ENCODE measurements at places on chromosomes 4 and X.
A peak's percentile ranks its signal among the peaks of the same experiment; 100 is the strongest.

DNA sequence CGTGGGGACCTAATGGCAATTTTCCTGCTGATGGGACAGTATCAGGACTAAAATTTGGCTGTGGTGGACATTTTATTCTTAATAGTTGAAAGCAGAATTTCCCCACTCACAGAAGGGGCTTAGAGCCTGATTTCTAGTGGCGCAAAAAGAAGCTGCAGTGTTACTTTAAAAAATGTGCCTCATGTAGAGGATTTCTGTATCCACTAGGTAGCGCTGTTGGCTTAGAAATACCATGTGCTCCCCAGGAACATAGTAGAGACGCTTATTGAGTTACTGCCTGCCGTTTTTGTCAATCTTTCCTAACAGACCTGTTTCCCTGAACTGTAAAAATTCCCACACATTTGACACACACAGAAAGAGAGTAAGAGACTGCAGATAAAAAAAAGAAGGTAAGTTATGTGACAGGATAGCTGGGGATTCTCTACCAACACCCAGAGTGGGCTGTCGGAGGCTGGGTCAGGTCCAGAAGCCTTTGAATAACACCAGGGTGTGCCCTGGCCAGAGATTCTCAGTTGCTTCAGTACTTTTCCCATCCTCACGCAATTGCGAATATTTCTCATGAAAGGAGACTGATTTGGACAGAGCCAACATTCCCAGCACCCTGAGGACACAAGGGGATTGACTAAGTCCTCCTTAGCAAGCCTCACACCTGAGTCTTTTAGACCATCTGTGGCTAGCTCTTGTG is 88.4 kb downstream of the ZXDA start:
- DNase-seq, result peak; percentile 65

- DNase-seq, result no peak
Measured at GRCh38 chr4:153005899-153006381, 69.8 kb downstream of the FHDC1 start.

GRCh38 chr4:156197216-156197615 is 243.6 kb upstream of the CTSO start:
- no peak for DNase-seq

DNA sequence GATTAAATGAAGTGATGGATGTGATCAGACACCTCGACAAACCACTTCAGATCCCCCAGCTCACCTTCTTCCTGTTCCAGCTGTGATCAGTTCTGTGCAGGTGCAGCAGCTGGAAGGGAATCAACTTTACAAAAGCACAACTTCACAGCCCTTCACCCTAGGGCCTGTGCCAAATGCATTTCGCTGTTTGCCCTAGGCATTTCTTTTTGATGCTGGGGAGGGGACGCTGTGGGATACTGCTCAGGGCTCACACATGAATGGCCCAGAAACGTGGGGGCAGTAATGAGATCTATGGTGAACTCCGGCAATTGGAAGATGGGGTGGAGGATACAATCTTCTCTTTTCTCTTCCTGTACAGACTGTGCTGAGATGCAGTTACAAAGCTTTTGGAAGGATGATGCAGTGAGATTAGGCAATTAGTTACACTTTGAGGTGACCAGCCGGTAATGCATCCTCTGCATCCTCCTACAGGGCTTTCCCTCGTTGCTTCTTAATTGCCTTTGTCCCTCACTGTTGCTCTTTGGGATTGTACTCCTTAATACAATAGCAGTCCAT is 215.1 kb upstream of the PITX2 start:
- no peak for DNase-seq

GRCh38 chr4:2798399-2799223 is 5.7 kb downstream of the SH3BP2 start:
- peak; percentile 47 for DNase-seq

DNA sequence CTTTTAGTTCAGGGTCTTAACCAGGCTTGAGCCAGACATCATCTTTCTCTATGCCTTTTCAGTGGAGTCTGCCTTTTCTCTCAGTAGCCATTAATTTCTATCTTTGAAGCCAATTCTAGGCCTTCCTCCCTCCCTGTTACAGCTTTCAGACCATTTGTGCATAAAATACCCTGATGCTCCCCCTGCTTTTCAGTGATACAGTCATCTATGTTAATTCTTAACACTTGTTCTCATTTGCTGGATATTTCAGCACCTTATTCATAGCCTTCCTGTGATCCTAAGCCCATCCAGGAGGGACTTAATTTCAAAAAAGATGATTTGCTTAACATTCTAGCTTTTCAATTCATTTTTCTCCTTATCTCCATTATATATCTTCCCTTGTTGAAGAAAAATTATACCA is 42.3 kb downstream of the ANXA10 start:
- no peak for DNase-seq

DNA sequence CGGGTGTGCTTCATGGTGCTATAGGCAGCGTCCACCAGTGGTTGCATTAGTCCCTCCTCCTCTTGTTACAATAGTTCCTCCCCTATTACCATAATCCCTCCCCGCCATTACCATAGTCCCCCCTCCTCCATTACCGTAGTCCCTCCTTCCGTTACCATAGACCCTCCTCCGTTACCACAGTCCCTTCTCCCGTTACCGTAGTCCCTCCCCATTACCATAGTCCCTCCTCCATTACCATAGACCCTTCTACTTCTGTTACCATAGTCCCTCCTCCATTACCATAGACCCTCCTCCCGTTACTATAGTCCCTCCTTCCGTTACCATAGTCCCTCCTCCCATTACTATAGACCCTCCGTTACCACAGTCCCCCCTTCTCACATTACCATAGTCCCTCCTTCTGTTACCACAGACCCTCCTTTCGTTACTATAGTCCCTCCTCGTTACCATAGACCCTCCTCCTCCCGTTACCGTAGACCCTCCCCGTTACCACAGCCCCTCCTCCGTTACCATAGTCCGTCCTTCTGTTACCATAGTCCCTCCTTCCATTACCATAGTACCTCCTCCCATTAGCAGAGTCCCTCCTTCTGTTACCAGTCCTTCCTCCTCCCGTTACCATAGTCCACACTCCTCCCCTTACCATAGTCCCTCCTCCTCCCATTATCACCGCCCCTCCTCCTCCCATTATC is 129.6 kb downstream of the DHRSX start:
- no peak for DNase-seq

DNA sequence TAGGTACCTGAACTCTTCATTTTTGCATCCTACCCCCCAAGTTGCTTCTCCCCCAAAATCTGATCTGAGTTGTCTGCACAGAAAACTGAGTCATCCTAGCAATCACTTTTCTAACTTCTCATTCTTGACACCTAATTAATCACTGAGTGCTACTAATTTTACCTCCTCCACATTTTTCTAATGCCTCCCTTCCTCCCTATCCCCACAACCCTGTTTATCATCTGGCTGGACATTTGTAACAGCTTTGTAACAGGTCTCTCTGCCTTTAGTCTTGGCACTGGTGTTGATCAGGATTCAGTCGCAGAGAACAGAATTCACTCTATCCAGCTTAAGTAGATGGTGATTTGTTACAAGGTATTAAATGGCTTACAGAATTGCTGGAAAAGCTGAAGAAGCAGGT is 303.9 kb upstream of the GATB start:
- DNase-seq, result no peak

DNA sequence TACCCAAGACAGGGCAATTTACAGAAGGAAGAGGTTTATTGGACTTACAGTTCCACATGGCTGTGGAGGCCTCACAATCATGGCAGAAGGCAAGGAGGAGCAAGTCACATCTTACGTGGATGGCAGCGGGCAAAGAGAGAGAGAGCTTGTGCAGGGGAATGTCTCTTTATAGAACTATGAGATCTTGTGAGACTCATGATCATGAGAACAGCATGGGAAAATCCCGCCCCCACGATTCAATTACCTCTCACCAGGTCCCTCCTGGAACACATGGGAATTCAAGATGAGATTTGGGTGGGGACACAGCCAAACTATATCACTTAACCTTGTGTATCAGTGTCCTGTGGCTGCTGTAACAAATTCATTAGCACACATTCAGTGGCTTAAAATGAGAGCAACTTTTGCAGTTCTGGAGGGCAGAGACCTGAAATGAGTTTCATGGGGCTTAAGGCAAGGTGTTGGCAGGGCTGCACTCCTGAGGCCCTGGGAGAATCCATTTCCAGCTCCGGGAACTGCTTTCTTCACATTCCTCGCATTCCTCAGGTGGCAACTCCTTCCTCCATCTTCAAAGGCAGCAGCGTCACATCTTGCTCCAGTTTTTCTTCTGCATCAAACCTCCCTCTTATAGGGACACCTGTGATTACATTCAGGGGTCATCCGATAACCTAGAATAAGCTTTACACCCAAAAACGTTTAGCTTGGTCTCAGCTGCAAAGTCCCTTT is 22.3 kb upstream of the NSG1 start:
- no peak for DNase-seq

- no peak for DNase-seq
Measured at GRCh38 chr4:147370881-147371280, 110.0 kb upstream of the EDNRA start.

- no peak for DNase-seq
Measured at GRCh38 chr4:185112104-185112503, 31.0 kb upstream of the SLC25A4 start.

DNA sequence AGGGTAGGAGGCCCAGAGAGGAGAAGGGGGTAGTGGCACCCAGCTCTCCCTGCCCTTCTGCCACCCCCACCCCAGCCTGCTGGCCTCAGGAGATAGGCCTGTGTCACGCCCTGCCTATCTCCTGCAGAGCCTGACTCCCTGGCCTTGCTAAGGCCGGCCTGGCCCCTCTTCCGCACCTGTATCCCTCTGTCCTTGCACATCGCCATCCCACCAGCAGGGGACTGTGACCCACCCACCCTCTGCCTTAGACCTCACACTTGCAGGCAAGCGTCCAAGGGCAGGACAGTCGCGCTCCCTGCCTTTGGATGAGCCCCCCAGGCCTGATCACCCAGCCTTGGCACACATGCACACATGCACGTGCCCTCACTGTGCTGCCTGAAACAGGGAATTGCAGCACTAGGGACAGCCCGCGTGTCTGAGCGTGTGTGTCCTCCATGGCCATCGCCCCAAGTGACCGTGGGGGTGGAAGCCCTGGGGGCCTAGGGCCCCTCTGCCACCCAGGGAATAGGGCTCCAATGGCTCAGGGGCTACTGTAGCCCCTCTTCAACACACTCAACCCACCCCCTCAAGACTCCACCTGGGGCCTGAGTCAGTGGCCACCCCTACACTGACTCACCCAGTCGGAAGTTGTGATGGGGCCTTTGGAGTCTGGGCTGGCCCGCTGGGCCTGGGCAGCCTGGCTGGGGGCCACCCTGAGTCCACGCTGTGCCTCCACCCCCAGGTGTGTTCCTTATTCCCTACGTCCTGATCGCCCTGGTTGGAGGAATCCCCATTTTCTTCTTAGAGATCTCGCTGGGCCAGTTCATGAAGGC is 2.1 kb downstream of the SLC6A8 start:
- no peak for DNase-seq

- DNase-seq, result no peak
Measured at GRCh38 chr4:95087657-95088455, 330.1 kb downstream of the BMPR1B start.

DNA sequence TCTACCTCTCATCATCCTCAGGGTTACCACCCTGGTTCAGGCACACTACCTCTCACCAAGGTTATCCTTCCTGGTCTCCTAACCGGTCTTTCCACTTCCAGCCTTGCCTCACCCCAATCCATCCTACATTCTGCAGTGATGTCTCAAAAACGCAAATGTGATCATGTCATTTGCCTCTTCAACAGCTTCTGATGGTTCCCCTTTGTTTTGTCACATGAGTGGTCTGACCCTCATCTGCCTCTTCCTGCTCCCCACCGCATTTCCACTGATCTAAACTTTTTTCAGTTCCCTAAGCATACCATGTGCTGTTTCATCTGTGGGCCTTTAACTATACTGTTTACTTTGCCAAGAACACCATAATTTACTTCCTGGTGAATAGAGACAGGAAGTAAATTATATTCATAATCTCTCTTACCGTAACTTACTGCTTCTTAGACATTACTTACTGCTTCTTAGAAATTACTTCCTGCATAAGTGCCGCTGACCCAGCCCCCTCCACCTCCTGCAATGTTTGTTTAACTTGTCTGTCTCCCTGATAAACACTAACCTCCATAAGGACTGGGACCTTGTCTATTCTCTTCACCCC is 27.1 kb upstream of the NSUN7 start:
- DNase-seq, result peak; percentile 29

- DNase-seq, result peak; percentile 73
Measured at GRCh38 chr4:146095091-146095690, 80.3 kb upstream of the LSM6 start.

GRCh38 chr4:11843340-11843739 is 414.6 kb upstream of the HS3ST1 start:
- no peak for DNase-seq

- no peak for DNase-seq
Measured at GRCh38 chrX:44235534-44235933, 107.9 kb downstream of the EFHC2 start.

- peak; percentile 11 for DNase-seq
Measured at GRCh38 chr4:137861682-137862081, 329.4 kb upstream of the PCDH18 start.

DNA sequence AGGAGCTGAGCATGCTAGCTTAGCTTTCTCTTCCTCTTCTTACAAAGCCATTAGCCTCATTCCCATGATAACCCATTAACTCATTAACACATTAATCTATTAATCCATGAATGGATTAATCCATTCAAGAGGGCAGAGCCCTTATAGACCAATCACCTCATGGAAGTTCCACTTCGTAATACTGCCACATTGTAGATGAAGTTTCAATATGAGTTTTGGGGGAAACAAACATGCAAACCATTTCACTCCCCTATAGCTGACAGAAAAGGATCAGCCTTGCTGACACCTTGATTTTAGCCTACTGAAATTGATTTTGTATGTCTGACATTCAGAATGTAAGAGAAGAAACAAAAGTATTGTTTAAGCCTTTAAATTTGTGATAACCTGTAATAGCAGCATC is 251.8 kb upstream of the GALNTL6 start:
- DNase-seq, result no peak

DNA sequence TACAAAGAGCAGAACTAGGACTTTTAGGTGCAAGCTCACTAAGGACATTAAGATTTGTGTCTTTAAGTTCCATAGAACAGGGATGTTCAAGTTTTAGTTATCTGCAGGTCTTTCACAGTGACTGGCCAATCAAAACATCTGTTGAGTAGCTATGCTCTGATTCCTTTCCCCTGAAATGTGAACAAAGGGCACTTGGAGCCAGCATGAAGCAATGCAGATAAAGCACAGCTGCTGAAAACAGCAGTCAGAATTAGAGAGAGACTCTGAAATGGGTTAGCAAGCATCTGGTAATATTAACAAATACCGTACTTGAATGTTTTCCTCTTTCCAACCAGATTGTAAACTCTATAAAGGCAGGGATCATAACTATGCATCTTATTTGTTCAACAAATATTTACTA is 276.9 kb downstream of the RAB28 start:
- DNase-seq, result no peak

DNA sequence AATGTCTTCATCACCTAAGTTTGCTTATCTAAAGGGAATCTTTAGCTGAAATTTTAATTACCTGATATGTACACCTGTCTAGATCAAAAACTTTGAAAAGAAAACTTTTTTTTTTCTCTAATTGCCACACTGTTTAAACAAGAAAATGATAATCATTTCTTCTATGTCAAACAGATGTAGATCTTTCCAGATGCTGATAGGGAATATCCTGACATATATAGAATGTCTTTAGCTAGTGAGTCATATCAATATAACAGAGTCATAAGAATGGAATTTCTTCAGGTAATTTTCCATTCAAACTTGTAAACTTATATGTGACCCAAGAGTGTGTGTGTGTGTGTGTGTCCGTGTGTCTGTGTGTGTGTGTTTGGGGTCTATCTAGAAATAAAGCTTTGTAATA is 271.9 kb downstream of the GPM6A start:
- no peak for DNase-seq

GRCh38 chr4:162234595-162234994 is 70.8 kb upstream of the FSTL5 start:
- no peak for DNase-seq

Data from OCI-LY7 (cell line).